IMR-90 (cell line): ENCODE measurements at places on chromosomes 6 and 20.
A peak's percentile ranks its signal among the peaks of the same experiment; 100 is the strongest.

DNA sequence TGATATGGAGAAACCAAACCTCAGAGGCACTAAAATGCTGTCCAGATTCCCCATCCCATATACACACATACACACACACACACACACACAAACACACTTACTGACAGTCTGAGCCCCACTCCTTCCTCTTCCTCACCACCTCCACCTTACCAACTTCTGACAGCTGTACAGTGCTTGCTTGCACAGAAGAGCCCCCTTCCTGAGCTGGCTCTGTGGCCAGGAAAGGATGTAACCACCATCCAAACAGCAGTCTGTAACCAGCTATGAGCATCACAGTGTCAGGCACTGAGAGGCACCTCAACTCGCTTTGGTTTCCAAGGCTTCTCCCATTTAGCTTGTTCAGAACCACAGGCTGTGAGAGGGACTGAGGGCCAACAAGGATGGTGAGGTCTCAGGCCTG, 5.9 kb upstream of the C6orf136 start:
- H3K27ac ChIP-seq, result no peak overlapping the region
- H3K4me3 ChIP-seq, result no peak overlapping the region
- DNase-seq, result no peak
- no peaks in the 10 kb centered on the region for H3K27me3 ChIP-seq
- H3K36me3 ChIP-seq, result peaks cover 39% of the 10 kb centered on the region

- H3K4me3 ChIP-seq, result no peak overlapping the region
- DNase-seq, result no peak
- H3K27ac ChIP-seq, result no peak overlapping the region
- no peaks in the 10 kb centered on the region for H3K27me3 ChIP-seq
Observed at GRCh38 chr6:169891846-169892245, 140.4 kb downstream of the ERMARD start.

- no peaks in the 10 kb centered on the region for H3K27me3 ChIP-seq
- H3K36me3 ChIP-seq, result no peaks in the 10 kb centered on the region
- no peaks in the 10 kb centered on the region for H3K4me1 ChIP-seq
- no peak overlapping the region for H3K27ac ChIP-seq
Observed at GRCh38 chr20:60372822-60373221, 414.6 kb downstream of the CDH26 start.

- no peak for DNase-seq
- H3K36me3 ChIP-seq, result no peaks in the 10 kb centered on the region
- no peaks in the 10 kb centered on the region for H3K4me1 ChIP-seq
- no peak overlapping the region for H3K27ac ChIP-seq
Observed at GRCh38 chr6:150521482-150521881, 78.2 kb upstream of the PLEKHG1 start.

- H3K27ac ChIP-seq, result no peak overlapping the region
- no peaks in the 10 kb centered on the region; the same call in 1 of the 2 replicates for H3K36me3 ChIP-seq
- no peaks in the 10 kb centered on the region for H3K4me1 ChIP-seq
- no peak overlapping the region for H3K4me3 ChIP-seq
Observed at GRCh38 chr6:80158478-80158989, 52.1 kb downstream of the BCKDHB start.

DNA sequence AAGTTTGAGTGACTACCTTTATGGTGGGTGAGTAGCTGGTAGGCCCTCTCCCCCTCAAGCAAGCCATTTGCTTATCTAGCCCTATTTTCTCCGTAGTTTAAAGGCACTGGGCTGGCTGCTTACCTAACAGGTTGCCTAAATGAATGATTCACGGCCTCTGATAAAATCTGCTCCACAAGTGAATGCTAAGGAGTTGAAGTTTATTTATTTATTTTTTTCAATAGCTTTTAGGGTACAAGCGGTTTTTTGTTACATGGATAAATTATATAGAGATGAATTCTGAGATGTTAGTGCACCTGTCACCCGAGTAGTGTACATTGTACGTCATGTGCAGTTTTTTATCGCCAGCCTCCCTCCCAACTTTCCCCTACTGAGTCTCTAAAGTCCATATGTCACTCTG, 8.3 kb upstream of the CDH26 start:
- H3K4me1 ChIP-seq, result peaks cover 2% of the 10 kb centered on the region; the same call in 1 of the 2 replicates
- no peaks in the 10 kb centered on the region for H3K27me3 ChIP-seq
- H3K27ac ChIP-seq, result no peak overlapping the region
- H3K36me3 ChIP-seq, result no peaks in the 10 kb centered on the region
- DNase-seq, result no peak
- H3K4me3 ChIP-seq, result no peak overlapping the region

DNA sequence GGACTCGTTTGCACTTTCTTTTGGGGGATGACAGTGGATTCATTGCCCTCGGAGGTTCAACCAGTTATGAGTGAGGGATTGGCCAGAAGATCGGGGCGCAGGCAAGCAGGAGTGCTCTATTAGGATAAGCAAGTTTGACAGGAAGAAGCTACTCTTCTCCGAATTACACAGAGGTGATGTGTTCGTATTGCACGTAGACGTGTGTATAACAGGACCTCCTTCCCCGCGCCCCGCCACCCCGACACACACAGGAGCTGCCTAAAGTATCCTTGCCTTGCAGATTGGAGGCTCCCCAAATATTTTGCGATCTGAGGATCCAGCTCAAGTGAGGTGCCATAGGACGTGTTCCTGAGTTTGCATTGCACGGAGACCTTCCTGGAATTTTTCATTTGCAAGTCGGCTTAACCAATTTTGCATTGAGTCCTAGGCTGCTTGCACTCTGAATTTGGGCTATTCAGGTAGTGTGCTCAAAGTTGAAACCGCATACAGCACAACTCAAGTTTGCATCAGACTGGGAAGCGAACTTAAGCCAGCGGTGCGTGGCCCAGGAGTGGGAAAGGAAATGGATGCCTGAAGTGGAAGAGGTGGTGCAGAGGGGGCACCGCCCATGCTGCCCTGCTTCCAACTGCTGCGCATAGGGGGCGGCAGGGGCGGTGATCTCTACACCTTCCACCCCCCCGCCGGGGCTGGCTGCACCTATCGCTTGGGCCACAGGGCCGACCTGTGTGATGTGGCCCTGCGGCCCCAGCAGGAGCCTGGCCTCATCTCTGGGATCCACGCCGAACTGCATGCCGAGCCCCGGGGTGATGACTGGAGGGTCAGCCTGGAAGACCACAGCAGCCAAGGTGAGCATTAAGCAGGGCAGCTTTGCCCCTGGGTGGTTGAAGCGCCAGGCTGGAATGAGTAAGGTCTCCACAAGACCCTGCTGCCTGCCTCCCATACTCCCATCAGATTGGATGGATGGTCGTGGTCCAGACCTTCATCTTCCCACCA, 770 bp downstream of the TCF19 start:
- H3K27ac ChIP-seq, result peak overlapping the region; percentile 1; the same call in 1 of the 2 replicates
- peaks cover 10% of the 10 kb centered on the region for H3K4me1 ChIP-seq
- H3K36me3 ChIP-seq, result peaks cover 7% of the 10 kb centered on the region; the same call in 1 of the 2 replicates
- no peaks in the 10 kb centered on the region for H3K27me3 ChIP-seq
- peak overlapping the region; percentile 69 for H3K4me3 ChIP-seq

DNA sequence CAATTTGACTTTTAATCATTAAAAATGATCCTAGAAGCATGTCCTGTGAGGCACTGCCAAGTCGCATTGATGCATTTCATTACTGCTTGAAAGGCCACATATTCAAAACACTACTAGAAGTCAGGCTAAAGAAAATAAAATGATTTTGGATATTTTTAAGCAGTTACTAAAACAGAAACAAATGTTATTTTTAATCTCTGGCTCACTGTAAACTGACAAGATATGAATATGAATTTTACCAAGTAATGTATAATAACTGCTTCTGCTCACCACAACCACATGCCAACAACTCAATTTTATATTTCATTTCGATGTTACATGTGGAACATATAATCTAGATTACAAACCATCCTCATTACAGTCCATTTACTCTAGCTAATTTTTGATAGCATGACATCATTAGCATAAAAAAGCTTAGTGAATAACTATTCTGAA, 90.6 kb downstream of the ATXN1 start:
- no peak overlapping the region for H3K4me3 ChIP-seq
- no peak overlapping the region for H3K27ac ChIP-seq
- no peaks in the 10 kb centered on the region; the same call in 1 of the 2 replicates for H3K36me3 ChIP-seq
- no peak for DNase-seq
- H3K4me1 ChIP-seq, result peaks cover 15% of the 10 kb centered on the region

GRCh38 chr20:45052698-45053429, 48.1 kb downstream of the KCNS1 start:
- no peaks in the 10 kb centered on the region for H3K27me3 ChIP-seq
- H3K4me3 ChIP-seq, result no peak overlapping the region
- H3K4me1 ChIP-seq, result peaks cover 14% of the 10 kb centered on the region
- peak; percentile 81 for DNase-seq

- no peaks in the 10 kb centered on the region for H3K4me1 ChIP-seq
- H3K4me3 ChIP-seq, result no peak overlapping the region
- H3K27ac ChIP-seq, result no peak overlapping the region
- no peaks in the 10 kb centered on the region for H3K27me3 ChIP-seq
- H3K36me3 ChIP-seq, result no peaks in the 10 kb centered on the region
- DNase-seq, result peak; percentile 55
Observed at GRCh38 chr6:126804332-126805064, 314.0 kb upstream of the RSPO3 start.
